ENCODE measurements at places on chromosomes 16 and 17. TPM values are rescaled to one million over a fixed set of nuclear protein-coding genes. Genes with fewer than 3 reads are reported as not detected.

- no peak for DNase-seq
These were observed 7.2 kb downstream of the DLX3 start for GRCh38 chr17:49987681-49988441.

DNA sequence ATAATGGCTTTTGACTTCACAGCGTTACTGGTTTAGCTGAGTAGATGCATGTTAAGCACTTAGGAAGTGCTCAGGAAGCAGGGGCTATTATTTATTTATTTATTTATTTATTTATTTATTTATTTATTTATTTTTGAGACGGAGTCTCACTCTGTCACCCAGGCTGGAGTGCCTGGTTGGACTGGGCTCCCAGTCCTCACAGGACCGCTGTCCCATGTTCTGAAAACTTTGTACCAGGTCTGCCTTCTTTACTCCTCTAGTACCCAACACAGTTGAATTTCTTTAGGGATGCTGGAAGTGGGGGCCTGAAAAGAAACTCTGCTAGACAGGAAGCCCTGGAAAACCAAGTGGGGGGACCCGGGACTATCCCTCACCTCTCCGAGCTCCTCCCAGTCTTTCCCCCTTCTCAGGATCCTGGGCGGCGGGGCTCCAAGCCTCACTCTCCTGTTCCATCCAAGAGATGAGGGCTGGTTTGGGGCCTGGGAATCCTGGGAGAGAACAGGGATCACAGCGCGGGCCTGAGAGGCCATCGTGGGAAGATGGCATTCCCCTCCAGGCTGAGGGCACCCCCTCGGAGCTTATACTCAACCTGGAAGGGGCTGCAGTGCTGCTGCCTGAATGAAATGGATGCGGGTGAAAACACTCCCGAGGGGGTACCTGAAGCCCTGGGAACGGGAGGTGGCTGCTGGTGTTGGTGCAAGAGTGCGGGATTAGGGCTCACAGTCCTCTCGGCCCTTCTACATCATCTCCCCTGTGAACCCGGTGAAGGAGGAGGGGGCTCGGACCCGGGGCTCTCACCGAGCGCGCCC lies 674 bp downstream of the ZNF688 start:
- DNase-seq: no peak

- DNase-seq: no peak
These were observed 179.1 kb upstream of the CACNG5 start for GRCh38 chr17:66655861-66656260.

DNA sequence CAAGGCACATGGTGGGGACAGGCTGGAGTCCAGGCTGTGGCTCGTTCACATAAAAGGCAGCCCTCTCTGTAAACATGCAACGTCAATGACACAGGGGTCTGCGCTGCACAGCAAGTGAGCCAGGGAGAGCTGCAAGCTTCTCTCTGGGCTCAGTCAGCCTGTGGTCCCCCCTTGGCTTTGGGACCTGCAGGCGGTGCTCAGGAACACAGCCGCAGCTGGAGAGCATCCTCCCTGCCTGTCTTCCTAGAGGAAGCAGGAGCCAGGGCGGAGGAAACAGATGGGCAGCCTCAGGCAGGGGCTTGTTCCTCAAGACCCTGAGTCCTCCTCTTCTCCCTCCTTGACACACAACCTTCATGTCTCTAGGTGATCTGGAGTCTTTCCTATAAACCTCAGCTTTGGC lies 228.0 kb downstream of the C16orf78 start:
- DNase-seq: no peak

GRCh38 chr17:36578671-36579070 lies 13.0 kb upstream of the DHRS11 start:
- DNase-seq: no peak

DNA sequence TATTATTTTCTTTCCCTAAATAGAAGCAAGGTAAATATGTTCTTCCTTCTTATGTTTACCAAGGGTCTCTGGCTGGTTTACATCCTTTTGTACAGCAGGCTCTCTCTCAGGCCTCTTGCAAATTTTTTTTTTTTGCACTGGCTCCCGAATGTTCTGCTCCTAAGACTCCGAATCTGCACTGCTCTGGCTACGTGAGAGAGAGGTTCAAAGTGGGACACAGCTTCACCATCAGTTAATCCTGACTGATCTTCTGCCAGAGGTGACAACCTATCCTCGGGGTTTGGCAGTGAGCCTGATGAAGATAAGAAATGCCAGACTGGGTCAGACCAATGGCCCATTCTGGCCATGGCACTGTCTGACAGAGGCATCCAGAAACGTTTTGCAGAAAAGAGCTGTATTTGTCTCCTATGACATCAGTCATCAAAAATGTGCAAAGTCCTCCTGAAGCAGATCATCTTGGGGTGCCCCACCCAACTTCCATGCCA lies 136.9 kb downstream of the GRIN2A start:
- no peak for DNase-seq

GRCh38 chr17:34797720-34798119 lies 163.5 kb downstream of the CCT6B start:
- DNase-seq: peak; percentile 22

- DNase-seq: no peak
These were observed 22.0 kb downstream of the UBN1 start for GRCh38 chr16:4869147-4869805.

GRCh38 chr17:6097005-6097279 lies 26.8 kb downstream of the WSCD1 start:
- no peak for DNase-seq

DNA sequence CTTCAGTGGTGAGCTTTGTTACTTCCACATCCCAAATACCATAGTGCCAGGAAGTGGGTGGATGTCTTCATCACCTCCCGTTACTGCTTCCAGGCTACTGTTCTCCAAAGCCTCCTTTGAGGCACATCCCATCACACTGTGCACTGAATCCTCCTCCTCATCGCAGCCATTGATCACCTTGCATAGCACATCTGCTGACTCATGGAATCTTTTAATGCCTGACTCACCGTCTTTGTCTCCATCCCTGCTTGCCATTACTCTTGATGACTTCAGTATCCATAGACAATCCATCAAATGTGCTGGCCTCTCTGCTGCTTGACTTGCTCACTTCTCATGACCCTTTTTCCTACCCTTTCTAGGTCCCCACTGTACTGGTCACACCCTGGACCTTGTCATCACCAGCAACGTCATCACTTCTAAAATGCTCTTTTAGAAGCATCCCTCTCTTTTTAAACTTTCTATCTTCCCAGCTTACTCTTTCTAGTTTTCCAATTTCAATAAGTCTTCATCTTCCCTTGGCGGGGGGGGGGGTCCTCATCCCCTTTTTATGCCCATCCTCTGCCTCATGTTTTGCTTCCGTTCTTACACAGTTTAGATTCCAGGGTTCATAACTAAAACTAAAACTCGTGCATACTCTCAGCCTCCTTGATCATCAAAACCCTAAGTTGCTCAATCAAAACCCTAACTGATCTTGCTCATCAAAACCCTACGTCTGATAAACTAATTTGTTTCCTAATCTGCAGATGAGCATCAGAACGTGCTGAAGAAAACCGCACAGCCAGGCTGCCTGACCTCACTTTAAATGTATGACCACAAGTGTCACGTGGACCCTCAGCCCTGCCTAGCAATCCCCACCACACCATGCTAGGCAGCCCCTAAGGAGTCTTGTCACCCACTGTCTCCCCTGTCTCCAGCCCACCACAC lies 289.7 kb upstream of the ZFHX3 start:
- DNase-seq: no peak

DNA sequence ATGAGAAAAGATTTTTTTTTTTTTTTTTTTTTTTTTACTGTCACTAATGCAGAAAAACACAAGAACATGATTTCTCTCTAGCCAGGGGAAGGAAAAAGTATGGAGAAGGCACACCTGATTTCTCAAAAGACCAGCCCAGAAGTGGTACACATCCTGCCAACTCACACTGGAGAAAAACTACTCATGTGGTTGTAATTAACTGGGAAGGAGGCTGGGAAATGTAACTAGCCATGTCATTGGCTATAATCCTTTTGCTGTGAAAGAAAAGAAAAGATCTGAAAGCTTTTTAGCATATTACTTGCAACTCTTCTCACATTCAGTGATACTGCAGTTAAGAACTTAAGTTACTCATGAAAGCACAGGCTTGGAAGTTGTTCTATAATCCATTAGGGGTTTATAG lies 195.9 kb upstream of the PMFBP1 start:
- DNase-seq: no peak

GRCh38 chr16:50880926-50881325 lies 139.0 kb downstream of the CYLD start:
- DNase-seq: no peak

DNA sequence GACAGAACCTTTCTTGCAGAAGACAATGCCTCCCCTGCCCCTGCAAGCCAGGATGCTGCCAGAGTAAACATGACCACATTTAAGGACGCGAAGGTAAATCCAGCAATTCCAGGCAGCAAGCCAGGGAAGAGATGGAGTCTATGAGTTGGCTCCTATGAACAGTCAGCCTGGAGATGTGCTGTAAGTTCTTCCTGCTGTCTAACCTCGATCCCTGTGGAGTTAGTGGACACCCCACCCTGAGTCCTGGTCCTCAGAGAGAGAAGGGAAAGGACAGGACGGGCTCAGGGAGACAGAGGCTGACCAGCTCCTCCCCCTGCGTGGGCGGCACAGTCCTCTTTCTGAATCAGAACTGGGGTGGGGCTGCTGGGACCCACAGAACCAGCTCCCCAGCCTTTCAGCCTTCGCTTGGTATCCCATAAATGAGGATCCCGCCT lies 24.9 kb downstream of the CDC42EP4 start:
- DNase-seq: no peak

GRCh38 chr16:24041834-24042631 lies 206.2 kb downstream of the PRKCB start:
- DNase-seq: peak; percentile 52

DNA sequence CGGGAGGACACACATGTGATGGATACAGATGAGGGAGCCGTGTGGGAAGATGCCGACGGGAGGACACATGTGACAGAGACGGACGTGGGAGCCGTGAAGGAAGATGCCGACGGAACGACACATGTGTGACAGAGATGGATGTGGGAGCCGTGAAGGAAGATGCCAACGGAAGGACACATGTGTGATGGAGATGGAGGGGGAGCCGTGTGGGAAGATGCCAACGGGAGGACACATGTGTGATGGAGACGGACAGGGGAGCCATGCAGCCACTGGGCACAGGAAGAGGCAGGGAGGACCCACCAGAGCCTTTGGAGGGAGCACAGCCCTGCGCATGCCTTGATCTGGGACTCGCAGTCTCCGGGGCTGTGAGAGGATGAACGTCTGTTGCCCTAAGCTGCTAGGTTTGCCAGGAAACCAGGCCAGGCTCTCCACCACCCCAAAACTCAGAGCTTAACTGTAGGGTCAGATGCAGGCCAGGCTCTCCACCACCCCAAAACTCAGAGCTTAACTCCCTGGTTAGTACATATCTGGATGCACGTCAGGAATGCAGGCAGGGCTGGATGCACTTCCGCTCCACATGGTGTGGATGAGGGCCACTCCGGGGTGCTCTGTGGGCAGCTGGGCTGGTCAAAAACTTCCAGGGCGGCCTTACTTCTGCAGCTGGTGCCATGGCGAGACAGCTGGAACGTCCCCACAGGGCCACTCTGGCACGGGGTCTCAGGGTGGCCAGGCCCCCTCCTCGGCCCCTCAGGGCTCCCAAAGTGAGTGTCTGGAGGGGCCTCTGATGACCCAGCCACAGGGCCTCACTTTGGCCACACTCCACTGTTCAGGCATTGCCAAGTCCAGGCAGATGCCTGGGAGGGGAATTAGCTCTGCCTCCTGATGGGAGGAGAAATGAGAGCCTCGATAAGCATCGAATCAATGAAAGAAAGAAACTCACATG lies 47.7 kb upstream of the ZNF469 start:
- no peak for DNase-seq

- DNase-seq: peak; percentile 69
These were observed 1.2 kb upstream of the CCDC42 start for GRCh38 chr17:8745586-8746500.

GRCh38 chr16:70433458-70434103 lies 5.3 kb downstream of the ST3GAL2 start:
- DNase-seq: peak; percentile 64

DNA sequence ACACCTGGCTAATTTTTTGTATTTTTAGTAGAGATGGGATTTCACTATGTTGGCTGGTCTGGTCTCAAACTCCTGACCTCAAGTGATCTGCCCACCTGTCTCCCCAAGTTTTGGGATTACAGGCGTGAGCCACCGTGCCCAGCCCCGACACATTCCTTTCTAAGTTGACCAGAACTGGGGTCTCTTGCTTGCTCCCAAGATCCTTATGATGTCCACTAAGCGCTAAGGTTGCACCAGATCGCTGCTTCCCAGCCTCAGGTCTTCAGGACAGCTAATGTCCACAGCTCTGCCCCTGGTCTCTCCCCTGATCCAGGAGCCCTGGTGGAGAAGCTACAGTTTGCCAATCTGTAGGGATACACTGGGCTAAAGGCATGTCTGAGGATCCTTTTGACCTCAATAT lies 29.5 kb downstream of the NSMCE1 start:
- DNase-seq: no peak

- DNase-seq: no peak
These were observed 7.0 kb downstream of the ZNF598 start for GRCh38 chr16:2002406-2003230.

- DNase-seq: no peak
These were observed 368.6 kb downstream of the CDH13 start for GRCh38 chr16:82995286-82995923.

SLC2A4 gene
- 107 TPM for polyA plus RNA-seq

TMEM238L gene
- not detected for polyA plus RNA-seq

PRDM7 gene
- not detected for polyA plus RNA-seq

NUPR1 gene
- 103 TPM for polyA plus RNA-seq

KRTAP2-1 gene
- not detected for polyA plus RNA-seq

USP36 gene
- 18.3 TPM for polyA plus RNA-seq

LRRC75A gene
- polyA plus RNA-seq: 0.85 TPM

TBC1D3H gene
- not detected for polyA plus RNA-seq

CTRB2 gene
- polyA plus RNA-seq: not detected
